Activated naive CD4-positive, alpha-beta T cell treated with anti-CD3 and anti-CD28 coated beads, Interleukin-2, amount 10 ng/mL, durations not matched to agents 7 days and 5 days (primary cell): ENCODE measurements at places on chromosomes 3 and 15.
A peak's percentile ranks its signal among the peaks of the same experiment; 100 is the strongest.

- no peak for DNase-seq
These were observed 59.7 kb downstream of the GHSR start for GRCh38 chr3:172388412-172389078.

DNA sequence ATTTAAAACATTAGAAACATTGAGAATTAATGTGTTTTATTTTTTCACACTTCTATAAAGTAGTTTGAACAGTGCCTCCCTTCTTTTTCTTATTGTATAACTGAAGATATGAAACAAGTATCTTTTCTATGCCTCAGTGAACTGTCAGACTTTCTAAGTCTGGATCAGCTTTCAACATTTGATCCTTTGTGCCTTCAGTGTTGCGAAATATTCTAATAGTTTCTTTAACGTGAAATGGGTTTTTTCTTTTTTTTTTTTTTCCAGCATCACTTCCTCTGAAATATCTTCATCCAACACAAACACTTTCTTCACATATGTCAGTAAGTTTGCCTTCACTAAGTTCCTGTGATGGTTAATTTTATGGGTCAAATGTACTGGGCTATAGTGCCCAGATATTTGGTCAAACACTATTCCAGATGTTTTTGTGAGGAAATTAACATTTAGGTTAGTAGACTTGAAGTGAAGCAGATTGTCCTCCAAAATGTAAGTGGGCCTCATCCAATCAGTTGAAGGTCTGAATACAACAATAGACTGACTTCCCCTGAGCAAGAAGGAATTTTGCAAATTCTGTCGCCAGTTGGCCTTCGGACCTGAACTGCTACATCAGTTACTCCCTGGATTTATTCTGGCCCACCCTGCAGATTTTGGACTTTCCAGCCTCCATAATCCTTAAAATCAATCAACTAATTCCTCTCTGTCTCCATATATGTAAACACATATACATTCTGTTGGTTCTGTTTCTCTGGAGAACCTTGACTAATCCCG, 6.4 kb upstream of the CPOX start:
- DNase-seq = no peak

DNA sequence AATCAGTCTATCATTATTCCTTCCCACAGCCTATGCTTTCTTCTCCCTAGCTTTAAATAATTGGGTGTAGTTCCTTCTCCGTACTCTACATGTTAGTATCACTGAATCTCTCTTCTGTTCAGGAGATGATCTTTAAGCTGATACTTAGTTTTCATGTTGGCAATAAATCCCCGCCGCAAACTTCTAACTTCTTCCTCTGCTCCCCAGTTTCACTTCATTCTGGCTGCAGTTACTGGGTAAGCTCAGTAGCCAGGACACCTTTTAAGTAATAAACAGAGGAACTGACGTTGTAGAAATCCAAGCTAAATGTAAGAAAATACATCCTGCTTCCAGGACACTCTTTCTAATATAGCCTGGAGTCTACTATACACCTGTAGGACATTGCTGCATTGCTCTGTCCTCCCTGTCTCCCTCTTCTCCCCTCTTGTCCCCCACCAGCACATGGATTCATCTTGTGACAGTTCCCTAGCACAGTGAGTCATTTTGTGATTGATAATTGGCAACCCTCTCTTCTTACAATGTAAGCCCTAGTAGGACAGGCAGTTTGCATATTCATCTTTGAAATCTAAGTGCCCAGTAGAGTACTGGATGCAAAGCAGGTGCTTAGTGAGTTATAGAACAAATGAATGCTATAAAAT, 598.2 kb downstream of the UNC13C start:
- no peak for DNase-seq

GRCh38 chr3:197949778-197950676, at the start of gene RPL35A:
Gene RPL35A, plus strand, starts transcription at chr3:197950190. Its CDS starts 778 bp downstream, at chr3:197950968.
- DNase-seq = peak; percentile 87

DNA sequence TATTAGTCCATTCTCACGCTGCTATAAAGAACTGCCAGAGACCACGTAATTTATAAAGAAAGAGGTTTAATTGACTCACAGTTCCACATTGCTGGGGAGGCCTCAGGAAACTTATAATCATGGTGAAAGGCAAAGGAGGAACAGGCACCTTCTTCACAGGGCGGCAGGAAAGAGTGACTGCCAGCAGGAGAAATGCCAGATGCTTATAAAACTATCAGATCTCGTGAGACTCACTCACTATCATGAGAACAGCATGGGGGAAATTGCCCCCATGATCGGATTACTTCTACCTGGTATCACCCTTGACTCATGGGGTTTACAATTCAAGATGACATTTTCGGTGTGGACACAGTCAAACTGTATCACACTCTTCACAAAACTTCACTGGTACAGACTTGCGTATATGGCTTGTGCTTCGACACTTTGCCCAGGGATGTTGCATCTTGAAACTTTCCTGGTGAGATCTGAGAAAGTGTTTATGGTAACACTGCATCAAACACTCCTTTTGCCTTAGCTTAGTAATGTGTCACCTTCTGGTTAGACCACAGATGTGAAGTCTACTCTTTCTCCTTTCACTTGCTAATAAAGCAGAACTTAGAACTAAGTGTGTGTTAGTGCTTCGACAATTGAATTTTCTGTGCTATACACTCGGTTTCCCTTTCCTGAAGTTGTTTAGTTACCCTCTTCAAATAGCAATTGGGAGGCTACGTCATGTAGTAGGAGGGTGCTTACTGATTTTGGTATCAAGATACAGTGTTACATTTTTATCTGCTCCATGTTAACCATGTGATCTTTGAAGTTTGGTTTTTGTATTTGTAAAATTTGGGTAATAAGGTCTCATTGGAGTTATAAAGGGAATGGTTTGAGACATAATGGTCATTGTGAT, 185.7 kb downstream of the LPP start:
- DNase-seq = peak; percentile 28

DNA sequence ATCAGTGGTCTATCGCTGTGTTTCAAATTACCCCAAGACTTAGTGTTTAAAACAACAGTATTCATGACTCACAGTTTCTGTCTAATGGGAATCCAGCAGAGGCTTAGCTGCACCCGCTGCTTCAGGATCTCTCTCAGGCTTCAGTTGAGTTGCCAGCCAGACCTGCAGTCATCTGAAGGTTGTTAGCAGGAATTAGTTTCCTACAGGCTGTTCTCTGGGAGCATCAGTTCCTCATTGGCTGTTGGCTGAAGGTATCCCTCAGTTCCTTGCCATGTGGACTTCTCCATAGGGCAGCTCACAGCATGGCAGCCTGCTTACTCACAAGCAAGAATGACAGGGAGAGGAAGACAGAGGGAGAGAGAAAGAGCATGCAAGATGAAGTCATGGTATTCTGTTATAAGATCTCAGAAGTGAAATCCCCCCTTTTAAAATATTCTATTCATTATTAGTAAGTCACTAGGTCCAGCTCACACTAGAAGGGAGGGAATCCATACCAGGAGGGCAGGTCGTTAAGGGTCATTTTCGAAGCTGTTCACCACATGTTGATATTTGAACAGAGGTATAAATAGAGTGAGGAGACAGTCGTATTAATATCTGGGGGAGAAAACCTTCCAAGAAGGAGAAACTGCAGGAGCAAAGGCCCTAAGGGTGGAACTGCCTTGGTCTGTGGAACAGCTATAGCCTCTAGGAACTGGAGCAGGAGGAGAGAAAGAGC, 473.9 kb upstream of the PPP2R3A start:
- DNase-seq = no peak

DNA sequence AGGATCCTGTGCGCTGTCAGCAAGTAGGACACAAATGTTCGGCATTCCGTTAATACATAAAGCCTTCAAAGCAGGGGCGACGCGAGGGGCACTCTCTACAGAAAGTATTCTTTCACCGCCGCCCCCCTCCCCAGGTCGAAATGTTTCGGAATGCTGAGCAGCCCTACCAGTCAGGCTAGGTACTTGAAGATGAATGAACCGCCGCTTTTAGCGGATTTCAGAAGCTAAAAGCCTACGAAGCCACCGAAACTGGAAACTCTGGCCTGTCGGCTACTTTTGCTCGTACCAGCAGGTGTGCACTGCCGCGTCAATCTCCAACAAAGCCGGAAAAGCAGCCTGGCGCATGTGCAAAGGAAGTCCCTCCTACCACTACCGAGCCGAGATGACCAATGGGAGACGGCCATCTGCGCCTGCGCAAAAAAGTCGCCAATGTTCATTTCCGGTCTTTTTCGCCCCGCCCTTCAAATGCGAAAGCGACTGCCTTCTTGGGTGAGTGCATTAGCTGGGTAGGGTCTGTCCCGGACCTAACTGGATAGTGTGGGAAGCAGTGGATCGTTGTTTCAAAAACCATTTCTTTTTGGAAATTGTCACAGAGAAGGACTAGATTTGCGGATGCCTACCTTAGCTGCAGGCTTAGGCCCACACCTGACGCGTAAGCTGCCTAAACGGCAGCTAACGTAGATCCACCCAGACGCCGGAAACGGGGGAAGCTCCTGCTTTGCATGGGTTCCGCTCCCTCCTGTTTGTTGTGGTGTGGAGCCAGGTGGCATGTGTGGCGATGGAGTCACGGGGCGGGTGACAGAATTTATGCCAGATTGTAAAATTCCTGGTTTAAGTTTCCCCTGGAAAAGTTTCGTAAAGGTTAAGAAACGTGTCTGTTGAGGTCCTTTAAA, at the start of gene WDR5B:
Gene WDR5B, minus strand, starts transcription at position 301 of the 893 bp plus-strand sequence. CDS start 534 bp downstream, outside the sequence.
- peak; percentile 99 for DNase-seq

DNA sequence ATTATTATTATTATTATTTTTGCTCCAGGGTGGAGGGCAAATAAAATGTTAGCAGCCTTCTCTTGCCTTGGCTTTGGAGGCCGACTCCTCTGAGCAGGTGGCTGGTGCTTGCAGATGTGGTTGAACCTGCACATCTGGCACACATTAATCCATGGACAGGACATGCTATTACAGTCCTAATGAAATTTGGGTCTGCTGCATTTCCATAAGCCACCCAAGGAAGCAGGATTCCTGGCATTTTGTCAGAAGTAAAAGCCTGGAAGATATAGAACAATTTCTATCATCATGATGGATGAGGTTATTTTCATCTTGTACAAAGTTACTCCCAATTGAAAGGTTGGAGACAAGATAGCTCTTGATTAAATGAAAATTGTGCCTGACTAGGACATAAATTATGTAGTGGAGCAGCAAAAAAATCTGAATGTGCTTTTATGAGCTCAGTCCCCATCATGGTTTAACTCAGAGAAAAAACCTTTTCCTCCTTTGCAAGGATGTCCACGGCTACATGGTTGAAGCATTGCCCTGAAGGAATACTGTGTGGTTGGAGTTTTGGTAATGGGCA, 130.9 kb upstream of the RGMA start:
- no peak for DNase-seq

GRCh38 chr3:128617557-128618397, 32.8 kb downstream of the RPN1 start:
- peak; percentile 99 for DNase-seq

DNA sequence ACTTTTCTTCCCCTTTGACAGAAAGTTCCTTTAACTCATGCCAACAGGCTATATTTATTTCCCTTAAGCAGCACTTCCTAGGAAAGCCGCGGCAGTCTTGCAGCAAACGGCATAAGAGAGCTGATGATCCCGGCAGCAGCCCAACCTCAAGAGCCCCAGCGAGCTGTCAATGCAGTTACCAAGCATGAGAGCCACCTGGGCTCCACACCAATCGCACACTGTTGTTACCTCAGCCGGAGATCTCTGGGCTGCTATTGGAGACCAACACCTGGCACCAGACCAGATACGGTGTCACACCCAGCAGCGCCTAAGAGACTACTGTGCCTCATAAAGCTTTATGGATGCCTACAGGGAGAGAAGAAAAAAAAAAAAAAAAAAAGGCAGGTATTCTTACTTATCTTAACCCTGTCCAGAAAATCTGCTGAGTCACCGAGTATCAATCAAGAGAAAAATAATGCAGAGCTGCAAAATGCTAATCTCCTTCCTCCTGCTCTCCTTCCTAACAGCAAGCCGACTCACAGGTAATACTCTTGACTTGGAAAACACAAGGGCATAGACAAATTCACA, 11.7 kb downstream of the ABCC5 start:
- DNase-seq = peak; percentile 32

- DNase-seq = no peak
These were observed 50.8 kb upstream of the PSMD6 start for GRCh38 chr3:64074060-64074459.

DNA sequence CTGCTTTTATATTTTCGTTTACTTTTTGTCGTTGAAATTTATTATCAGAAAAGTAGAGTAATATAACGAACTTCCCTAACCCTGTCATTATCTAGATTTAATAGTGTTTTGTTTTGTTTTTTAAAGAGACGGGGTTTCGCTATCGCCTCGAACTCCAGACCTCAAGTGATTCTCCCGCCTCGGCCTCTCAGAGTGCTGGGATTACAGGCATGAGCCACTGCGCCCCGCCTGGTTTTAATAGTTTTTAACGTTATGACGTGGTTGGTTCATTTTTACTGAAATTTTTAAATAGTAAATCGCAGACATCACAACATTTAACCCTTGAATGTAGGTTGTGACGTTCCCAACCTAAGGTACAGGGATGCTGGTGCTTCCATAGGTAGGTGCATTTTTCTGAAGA, 1.0 kb downstream of the NGRN start:
- peak; percentile 36 for DNase-seq

DNA sequence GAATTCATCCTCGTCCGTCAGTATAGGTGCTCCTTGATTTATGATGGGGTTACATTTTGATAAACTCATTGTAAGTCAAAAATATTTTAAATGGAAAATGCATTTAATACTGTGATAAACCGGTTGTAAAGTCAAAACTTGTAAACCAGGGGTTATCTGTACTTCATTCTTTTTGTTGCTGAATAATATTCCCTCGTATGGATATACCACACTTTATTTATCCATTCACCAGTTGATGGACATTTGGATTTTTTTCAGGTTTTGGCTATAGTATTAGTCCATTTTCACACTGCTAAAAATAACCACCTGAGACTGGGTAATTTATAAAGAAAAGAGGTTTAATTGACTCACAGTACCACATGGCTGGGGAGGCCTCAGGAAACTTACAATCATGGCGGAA, 47.7 kb downstream of the NFKBIZ start:
- no peak for DNase-seq

DNA sequence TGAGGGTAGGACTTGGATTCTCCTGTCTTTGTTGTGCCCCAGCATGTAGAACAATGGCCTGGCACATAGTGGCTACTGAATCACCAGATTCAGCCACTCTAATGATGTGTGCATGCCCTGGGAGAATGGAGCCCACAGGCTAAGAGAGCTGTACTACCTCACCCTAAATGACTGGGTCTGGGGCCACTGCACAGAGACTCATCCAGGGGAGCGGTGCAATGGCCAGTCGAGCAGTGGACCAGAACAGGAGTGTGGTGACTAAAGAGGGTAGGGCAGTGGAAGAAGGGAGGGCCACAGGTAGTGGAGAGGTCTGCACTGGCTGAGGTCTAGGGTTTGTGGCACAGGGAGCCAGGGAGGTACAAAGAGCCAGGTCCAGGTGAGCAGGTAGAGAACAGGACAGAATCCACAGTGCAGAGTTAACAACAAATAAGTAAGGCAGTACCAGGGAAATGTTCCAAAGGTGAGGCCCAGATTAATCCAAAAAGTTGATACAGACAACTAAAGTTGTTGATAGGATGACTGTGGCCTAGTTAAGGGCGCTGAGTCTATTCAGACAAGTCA, 142.7 kb upstream of the ATP11B start:
- DNase-seq = no peak
